Activated CD4-positive, alpha-beta T cell treated with anti-CD3 and anti-CD28 coated beads for 24 hours (primary cell): ENCODE measurements at places on chromosomes 13 and 19.
A peak's percentile ranks its signal among the peaks of the same experiment; 100 is the strongest.

GRCh38 chr13:45926741-45927140, 75.2 kb upstream of the SIAH3 start:
- no peak for DNase-seq

DNA sequence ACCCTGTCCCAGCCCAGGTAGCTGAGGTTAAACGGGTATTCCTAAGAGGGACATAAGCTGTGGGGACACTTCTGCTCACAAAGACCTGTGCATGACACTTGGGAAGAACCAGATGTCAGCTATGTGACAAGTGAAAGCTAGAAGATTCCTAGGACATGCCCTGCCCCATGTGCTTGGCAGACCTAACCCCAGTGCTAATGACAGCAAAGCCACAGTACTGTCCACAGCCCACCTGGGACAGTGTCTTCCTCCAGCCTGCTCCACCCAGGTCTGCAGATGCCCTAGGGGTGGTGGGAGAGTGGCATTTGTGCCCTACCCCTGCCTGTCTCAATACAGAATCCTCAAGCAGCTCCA, 18.4 kb upstream of the EPHX3 start:
- DNase-seq, result no peak

- DNase-seq, result no peak
Measured at GRCh38 chr19:18456974-18457373, 19.0 kb upstream of the ISYNA1 start.

- DNase-seq, result no peak
Measured at GRCh38 chr13:113049981-113050380, 55.6 kb upstream of the F7 start.

DNA sequence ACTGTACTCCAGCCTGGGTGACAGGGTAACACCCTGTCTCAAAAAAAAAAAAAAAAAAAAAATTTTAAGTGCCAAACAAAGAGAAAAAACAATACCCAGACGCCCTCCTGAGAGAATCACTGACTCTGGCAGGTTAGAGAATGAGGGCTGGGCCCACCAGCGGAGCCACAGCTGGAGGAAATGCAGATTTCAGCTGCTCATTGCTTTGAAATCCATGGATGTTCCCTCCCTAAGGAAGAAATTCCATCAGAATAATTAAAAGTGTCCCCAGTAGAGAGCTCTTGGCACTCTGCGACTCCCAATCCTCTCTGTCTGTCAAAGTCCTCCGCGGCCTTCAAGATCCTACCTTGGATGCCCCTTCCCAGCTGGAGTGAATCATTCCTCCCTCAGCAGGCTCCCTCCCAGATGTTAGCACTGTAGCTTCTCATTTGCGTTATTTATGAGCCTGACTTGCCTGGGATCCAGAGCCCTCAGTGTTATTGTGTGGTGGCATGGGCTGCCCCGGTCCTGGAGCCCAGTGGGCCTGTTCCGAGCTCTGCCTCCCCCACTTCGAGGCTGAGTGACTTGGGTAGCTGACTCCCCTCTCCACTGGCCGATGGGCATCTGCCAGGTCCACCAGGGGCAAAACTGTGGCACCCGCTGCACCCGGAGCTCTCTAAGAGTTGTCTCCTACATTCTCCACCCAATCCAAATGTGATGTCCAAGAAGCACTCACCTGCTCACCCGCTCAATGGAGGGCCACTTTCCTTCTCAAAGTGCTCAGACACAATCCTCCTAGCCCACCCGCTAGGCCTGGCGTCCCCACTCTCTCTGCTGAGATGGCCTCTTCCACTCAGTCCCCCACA, 47.0 kb downstream of the SERP2 start:
- DNase-seq, result no peak

GRCh38 chr13:72384879-72385278, 342.6 kb downstream of the MZT1 start:
- no peak for DNase-seq

- no peak for DNase-seq
Measured at GRCh38 chr13:30216111-30216510, 91.2 kb downstream of the KATNAL1 start.

DNA sequence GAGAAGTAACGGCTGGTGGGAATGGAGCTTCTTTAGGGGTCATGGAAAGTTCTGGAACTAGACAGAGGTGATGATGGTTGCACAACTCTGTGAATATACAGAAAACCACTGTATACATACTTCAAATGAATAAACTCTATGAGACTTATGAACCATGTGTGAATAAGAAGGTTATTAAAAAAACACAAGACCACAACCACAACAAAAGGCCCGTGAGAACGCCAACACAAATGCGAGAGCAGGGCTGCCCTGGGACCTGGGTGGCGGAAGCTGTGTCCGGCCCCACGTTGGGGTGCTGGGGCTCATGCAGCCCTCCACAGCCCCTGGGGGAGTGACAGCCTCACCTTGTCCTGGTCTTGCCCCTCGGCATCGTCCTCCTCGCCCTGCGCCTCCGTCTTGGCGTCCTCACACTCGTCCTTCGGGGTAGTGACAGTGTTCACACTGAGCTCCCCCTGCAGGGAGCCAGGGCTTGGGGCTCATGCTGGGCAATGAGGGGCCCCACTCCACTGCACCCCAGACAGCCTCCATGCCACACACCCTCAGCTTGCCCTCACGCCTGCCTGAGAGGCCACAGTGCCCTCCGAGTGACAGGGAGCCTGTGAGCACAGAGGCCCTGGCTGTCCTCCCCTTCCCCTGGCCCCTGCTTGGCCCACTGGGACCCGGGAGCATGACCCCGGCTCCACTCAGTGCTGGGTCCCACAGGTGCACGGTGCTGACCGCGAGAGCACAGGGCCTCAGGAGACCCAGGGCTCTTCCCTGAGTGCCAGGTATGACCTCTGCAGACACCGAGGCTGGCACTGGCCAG, 16.0 kb downstream of the IZUMO4 start:
- no peak for DNase-seq

GRCh38 chr19:23222998-23223652, 27.1 kb downstream of the ZNF724 start:
- no peak for DNase-seq

DNA sequence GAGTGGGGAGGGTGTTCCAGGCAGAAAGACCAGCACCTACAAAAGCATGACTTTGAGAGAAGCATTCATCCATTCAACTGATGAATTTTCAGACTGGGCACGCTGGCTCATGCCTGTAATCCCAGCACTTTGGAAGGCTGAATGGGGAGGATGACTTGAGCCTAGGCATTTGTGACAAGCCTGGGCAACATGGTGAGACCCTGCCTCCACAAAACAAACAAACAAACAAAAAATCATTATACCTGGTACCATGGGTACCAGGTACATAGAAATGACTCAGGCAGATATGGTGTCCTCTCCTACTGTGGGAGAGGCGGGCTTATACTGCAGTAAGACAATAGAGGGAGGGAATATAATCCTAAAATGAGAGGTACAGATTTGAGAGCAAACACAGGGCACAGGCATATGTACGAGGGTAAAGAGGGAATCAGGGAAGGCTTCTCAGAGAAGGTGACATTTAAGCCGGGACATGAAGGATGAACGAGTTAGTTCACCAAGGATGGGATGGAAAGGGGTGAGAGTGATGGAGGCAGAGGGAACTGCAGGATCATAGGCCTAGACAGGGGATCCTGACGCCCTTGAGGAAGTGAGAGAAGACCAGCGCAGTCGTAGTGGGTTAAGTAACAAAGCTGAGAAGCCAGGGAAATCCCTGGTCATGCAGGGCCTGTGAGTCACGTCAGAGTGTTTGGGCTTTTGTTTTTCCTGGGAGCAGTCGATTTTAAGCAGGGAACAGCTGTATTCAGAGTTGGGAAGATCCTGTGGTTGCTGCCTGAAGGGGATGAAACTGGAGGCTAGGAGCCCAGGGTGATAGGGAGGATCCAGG, 2.9 kb downstream of the CYP2S1 start:
- no peak for DNase-seq

- DNase-seq, result no peak
Measured at GRCh38 chr19:51365211-51365964, 800 bp downstream of the ETFB start.

- no peak for DNase-seq
Measured at GRCh38 chr19:33758541-33759013, 38.1 kb upstream of the KCTD15 start.

DNA sequence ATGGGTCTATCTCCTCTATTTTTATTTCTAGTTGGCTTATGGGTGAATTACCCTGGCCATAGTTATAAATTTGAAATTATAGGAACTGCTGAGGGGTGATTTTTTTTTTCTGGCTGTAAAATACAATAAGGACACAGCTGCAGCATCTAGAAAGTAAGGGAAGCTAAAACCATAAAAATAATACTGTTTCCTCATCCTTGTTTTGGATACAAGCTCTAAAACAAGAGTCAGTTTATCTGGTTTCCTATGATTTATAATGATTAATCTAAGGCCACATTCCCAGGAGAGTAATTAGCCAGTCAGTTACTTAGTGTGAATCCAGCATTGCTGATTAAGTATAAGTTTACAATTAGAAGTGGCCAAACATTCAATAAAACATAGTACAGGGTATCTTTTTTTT, 219.1 kb upstream of the NBEA start:
- no peak for DNase-seq

- no peak for DNase-seq
Measured at GRCh38 chr13:47508527-47509228, 492.4 kb downstream of the SUCLA2 start.

- no peak for DNase-seq
Measured at GRCh38 chr13:51821606-51822005, 17.6 kb upstream of the DHRS12 start.

- no peak for DNase-seq
Measured at GRCh38 chr19:46809534-46810272, 21.3 kb upstream of the SLC1A5 start.

GRCh38 chr19:48390188-48391099, 907 bp downstream of the KDELR1 start:
- peak; percentile 37 for DNase-seq

- DNase-seq, result no peak
Measured at GRCh38 chr13:37791699-37792098, 77.9 kb downstream of the TRPC4 start.

DNA sequence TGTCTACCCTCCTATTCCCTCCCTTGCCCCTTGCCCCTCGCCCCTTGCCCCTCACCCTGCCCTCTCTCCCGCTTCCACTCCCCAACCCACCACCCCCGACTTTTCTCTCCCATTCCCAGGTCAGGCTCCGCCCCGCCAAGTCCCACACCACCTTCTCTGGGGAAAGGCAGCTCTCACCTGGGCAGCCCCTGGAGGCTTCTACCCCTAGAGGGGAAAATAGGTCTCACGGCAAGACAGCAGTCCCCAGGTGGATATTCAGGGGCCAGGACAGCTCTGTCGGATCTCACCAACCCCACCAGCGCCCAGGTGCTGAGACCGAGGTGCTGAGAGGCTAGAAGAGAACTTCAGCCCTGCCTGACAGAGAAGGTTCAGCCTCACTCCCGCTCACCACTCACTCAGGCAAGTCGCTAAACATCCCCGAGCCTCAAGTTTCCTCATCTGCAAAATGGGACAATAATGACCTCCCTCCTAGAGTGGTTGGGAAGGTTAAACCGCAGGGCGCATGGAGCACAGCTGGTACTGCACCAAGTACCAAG, 1.4 kb upstream of the ERFL start:
- no peak for DNase-seq

GRCh38 chr13:84812078-84812477, 929.8 kb upstream of the SLITRK1 start:
- no peak for DNase-seq

- no peak for DNase-seq
Measured at GRCh38 chr13:27972478-27972820, 3.3 kb upstream of the CDX2 start.

DNA sequence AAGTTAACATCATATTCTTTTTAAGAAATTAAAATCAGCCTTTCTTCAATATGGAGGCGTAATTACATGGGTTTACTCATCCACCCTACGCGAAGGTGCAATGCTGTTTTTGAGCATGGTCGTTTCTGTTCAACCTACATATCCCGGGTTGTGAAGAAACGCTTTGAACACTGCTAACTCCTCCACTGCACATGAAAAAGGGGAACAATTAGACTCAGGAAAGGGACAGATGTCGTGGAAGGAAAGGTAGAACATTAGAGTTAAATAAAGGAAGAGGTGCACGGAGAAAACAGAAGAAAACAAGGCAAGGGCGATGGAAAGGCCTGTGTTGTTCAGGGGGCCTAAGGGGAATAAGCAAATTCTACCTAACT, 4.1 kb downstream of the ZIC5 start:
- DNase-seq, result no peak

DNA sequence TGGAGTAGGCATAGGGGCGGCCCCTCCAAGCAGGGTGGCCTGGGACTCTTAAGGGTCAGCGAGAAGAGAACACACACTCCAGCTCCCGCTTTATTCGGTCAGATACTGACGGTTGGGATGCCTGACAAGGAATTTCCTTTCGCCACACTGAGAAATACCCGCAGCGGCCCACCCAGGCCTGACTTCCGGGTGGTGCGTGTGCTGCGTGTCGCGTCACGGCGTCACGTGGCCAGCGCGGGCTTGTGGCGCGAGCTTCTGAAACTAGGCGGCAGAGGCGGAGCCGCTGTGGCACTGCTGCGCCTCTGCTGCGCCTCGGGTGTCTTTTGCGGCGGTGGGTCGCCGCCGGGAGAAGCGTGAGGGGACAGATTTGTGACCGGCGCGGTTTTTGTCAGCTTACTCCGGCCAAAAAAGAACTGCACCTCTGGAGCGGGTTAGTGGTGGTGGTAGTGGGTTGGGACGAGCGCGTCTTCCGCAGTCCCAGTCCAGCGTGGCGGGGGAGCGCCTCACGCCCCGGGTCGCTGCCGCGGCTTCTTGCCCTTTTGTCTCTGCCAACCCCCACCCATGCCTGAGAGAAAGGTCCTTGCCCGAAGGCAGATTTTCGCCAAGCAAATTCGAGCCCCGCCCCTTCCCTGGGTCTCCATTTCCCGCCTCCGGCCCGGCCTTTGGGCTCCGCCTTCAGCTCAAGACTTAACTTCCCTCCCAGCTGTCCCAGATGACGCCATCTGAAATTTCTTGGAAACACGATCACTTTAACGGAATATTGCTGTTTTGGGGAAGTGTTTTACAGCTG, at the start of the genes BRCA2 and ZAR1L:
Gene BRCA2 (plus strand): TSS at position 271 of the 790 bp plus-strand sequence. CDS start 953 bp downstream, outside the sequence.
Gene ZAR1L (minus strand): TSS at position 126 of the 790 bp plus-strand sequence. CDS start 3,438 bp downstream, outside the sequence.
- DNase-seq, result peak; percentile 71

DNA sequence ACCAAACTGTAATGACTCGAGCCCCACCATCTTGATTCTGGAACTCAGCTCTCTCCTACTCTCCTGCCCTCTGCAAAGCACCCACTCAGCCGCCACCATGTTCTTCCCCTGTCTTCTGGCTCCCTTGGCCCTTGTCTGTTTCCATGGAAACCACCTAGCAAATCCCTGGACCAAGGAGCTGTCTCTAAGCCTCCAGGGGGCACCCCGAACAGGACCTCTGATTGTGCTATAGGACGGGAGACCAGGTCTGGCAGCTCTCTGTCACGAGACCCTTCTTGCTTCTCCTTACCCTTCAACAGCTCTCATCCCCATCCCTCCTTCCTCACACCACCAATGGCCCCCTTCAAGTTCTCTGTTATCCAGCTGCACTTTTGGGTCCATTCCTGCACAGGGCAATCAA, 277.7 kb upstream of the ZNF507 start:
- no peak for DNase-seq

- no peak for DNase-seq
Measured at GRCh38 chr13:49308097-49308875, 60.6 kb downstream of the CDADC1 start.

DNA sequence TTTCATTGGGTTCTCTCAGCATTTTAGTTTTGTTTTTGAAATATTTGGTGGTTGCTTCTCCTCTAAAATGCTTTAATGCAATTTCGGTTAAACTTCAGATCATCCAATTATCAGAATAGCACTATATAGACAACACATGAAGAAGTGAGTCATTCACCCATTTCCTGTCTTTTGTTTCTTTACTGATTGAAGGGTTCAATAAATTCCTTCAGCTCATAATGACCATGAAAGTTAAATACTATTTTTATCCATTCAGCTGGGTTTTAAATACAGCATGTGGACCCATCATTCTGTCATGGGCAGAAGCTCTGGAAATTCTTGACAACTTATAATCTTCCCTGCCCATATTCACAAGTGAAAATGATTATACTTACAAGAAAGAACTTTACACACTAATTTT, 187.2 kb downstream of the ITGBL1 start:
- DNase-seq, result no peak
